ENCODE measurements at places on chromosomes 12 and 14.

DNA sequence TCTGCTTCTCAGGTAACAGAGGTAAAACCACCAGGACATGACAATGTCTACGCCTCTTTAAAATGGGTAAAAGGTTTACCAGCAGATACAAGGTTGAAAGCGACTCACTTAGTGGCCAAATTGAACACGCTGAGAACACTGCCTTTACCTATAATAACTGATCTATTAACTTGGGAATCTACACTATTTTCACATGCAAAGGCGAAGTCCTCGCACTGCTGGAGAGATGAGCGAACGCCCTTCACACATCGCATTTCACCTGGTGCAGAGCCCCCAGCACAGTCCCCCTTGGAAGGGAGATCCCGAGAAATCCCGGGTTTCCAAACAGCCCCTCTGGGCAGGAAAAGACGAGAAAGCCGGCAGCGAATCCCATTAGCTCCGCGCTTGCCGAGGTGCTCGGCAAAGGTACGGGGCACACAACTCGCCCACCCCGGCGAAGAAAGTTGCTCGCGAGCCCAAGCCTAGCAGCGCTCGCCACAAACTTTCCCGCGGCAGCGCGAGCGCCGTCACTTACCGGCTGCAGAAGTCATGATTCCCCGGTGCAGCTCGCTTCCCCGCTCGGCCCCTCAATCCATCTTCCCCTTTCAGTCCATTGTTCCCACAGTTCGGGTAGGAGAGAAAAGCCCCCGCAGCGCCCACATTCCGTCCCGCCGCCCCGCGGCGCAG is 423 bp downstream of the FGD6 start:
- DNase-seq: no peak

GRCh38 chr14:58793131-58793740 is 155.5 kb downstream of the DACT1 start:
- DNase-seq: no peak

DNA sequence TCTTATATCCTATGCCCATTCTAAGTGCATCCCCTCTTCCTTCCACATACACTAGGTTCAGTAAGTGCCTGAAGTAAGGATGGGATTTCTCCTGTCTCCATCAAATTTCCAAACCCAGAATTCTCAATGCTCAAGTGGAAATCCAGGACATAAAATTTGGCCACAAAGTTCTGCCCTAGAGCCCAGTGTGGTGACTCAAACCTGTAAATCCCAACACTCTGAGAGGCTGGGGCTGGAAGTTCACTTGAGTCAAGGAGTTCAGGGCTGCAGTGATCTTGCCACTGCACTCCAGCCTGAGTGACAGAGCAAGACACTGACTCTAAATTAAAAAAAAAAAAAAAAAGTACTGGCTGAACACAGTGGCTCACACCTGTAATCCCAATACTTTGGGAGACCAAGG is 4.5 kb upstream of the ARF3 start:
- DNase-seq: no peak

DNA sequence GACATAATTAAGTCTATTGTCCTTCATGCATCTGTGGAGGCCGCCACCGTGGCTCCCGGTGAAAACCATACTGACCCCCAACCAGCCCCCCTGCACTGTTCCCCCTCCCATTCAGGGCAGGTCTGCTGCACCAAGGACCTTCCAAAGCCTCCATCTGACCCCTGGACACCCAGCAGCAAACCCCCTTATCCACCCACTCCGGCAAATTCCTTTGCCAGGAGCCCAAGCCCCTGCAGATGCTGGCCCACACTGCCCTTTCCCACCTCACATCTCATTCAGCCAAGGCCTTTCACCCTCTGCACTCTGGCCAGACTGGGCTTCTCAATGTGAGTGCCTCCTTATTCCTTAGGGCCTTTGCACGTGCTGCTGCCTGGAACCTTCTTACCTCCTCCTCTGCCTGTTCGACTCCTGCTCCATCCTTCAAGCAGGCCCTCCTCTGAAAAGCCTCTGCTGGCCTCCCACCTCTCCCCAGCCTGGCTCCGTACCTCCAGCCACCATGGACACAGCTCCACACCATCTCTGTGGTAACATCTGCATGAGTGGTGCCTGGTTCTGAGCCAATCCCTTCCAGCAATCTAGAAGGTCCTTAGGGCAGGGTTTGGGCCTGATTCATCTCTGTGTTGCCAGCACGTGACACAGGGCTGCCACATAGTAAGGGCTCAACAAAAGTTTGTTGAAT is 230.7 kb downstream of the BCL11B start:
- no peak for DNase-seq

GRCh38 chr12:96108321-96108720 is 72.9 kb upstream of the LTA4H start:
- DNase-seq: no peak

DNA sequence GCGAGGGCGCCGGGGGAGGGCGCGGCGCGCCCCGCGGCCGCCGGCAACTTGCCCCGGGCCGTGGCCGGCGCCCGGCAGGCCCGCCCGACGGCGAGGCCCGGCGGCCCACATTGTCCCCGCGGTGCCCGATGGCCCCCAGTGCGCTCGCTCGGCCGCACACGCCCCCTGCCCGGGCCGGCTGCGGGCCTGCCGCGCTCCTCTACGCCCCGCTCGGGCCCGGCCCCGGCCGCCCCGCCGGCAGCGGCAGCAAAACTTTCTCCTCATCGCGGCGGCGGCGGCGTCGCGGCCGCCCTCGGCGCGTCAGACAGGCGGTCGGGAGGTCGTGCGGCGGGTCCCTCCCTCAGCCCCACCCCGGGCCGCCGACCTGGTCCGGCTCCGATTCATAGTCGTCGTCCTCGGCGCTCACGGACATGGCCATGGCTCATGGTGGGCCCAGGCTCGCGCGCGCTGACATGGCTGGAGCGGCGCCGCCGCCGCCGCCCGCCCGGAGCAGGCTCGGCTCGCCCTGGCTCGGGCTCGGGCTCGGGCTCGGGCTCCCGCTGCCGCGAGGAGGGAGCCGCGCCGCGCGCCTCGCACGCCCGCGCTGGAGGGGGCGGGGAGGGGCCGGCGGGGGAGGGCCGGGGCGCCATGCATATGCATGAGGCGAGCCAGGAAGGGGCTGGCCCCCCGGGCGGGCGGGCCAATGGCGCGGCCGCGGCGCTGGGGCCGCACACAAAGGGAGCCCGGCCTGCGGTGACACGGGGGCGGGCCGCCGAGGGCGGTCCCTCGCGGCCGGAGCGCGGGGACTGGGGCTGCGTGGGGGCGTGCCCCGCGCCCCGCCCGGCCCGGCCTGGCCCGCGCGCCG is 67.1 kb downstream of the RNF34 start:
- peak; percentile 87 for DNase-seq

- no peak for DNase-seq
Observed at GRCh38 chr12:131279281-131279921, 325.7 kb downstream of the ADGRD1 start.

GRCh38 chr12:67854351-67854750 is 134.9 kb upstream of the IFNG-AS1 start:
- no peak for DNase-seq
